ENCODE measurements at places on chromosomes 12 and 14.

DNA sequence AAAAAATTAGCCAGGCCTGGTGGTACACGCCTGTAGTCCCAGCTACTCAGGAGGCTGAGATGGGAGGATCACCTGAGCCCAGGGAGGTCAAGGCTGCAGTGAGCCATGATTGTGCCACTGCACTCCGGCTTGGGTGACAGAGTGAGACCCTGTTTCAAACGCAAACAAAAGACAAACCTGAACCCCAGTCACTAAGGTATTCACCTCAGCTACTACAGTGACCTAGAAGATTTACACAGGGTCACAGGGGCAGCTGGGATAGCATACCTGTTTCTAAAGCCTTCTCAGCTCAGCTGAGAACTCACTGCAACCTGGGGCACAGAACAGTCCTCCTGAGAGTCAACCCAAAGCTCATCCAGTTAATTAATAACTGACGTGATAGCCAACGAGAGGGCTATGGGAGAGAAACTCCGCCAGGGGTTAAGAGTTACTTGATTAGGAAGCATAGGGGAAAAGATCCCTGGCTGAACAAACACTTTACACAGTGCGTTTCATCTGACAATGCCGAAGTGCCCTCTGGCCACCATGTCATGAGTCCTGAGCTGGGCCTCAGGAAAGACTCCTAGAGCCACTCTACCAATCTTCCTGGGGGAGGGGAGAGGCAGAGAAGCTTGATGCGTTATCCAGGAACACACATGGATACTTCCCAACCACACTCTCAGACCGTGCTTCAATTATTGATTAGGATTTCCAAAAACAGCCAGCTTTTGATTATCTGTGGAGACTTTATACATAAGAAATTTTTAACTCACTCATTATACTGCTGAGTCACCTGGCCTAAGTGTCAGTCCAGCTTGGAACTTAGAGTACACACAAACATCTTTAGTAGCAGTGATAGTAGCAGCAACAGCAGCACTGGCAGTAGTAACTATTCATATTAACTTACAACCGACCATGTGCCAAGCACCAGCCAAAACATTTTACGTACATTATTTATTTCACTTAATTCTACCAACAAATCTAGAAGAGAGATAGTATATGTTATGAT is 48.2 kb downstream of the FOXN3 start:
- DNase-seq: no peak

GRCh38 chr14:64734990-64735389 is 30.8 kb downstream of the PLEKHG3 start:
- DNase-seq: no peak

DNA sequence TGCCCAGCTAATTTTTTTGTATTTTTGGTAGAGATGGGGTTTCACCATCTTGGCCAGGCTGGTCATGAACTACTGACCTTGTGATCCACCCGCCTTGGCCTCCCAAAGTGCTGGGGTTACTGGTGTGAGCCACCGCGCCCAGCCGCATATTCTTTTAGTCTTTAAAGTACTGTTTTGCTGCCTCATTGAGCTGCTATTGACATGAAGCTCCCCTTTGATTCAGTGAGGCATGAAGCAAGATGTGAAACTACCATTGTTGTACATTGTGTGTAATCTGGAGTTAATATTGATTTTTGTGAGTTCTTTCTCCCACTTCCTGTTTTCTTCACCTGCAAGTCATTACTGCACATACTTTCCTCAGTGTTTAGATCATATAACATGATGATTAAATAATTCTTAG is 80.8 kb downstream of the MNAT1 start:
- DNase-seq: no peak

- DNase-seq: no peak
Measured at GRCh38 chr14:46250113-46250703, 401.4 kb downstream of the RPL10L start.

DNA sequence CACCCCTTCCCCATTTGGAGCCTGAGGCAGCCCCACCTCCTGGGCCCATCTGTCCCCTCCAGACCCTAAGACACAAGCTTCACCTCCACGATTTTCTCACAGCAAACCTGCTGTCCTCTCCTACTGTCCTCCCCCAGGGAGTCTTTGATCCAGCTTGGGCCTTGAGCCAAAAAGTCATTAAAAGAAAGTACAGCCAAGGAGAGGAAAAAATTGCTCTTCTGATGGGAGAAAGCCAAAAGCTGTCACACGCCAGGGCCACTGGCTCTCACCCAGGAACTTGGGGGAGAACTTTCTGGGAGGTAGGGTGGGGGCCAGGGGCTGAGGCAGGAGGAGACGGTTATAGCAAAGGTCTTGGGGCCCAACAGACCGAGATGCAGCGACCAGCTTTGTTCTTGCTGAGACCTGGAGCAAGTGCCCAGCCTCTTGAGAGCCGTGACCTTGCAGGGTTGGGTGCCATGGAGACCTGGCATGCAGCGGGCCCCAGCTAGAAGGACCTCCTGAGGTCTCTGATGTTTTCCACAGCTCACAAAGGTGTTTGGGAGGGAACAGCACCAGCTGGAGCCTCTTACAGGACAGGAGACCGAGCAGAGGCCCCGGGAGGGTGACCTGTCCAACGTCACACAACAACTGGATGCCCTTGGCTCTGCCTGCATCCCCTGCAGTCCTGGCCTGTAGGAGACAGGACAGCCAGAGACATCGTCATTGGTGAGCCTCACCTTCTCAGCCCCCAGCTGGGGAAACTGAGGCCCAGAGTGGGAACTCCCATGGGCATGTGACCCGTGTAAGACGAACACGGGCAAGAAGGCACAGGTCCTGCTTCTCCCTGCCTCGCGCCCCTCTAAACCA is 124.5 kb downstream of the CALM1 start:
- DNase-seq: no peak

DNA sequence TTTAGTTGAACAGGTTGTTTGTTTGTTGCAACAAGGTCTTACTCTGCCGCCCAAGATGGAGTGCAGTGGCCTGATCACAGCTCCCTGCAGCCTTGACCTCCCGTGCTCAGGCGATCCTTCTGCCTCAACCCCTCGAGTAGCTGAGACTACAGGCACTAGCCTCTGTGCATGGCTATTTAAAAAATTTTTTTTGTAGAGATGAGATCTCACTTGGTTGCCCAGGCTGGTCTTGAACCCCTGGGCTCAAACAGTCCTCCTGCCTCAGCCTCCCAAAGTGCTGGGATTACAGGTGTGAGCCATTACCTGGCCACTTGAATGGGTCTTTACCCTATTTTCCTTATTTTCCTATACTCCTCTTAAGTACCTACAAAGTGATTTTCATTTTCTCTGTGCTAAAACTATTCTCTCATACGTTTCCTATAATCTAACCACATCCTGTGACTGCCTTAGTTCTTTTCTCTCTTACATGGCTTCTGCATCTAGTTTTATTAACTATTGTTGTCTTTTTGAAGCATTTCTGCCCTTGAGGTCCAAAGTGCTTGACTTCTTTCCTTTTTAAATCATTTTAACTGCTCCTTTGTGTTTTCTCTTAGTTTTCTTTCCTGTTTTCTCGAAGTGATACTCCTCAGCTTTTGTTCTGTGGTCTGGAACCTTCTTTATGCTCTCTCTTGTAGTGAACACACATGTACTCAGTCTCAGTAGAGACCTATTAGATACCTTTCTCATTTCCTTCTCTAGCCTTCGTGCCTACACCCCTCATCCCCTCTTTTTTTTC is 14.1 kb downstream of the GPX2 start:
- no peak for DNase-seq

DNA sequence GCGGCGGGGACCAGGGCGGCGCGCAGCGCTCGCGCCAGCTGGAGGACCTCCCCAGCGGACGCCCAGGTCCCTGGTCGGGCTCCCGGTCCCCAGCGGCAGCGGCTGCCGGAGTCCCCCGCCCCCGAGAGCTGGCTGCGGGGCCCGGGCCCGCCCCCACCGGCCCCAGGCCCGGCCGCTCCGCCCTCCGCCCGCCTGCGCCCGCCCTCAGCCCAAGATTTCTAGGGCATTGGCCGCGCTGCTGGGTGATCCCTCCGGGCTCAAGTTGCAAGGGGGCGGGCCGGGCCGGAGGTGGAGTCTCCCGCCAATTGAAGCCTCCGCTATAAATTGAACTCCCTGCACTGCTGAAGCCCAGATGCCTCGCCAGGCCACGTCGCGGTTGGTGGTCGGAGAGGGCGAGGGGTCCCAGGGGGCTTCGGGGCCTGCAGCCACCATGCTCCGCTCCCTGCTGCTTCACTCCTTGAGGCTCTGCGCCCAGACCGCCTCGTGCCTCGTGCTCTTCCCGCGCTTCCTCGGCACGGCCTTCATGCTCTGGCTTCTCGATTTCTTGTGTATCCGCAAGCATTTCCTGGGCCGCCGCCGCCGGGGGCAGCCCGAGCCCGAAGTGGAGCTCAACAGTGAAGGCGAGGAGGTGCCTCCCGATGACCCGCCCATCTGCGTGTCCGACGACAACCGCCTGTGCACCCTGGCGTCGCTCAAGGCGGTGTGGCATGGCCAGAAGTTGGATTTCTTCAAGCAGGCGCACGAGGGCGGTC is at the start of gene DIO3:
TSS of gene DIO3 (plus strand) at position 351 of the 752 bp plus-strand sequence.
- no peak for DNase-seq

- DNase-seq: no peak
Measured at GRCh38 chr12:93734784-93735183, 57.6 kb downstream of the CRADD start.

DNA sequence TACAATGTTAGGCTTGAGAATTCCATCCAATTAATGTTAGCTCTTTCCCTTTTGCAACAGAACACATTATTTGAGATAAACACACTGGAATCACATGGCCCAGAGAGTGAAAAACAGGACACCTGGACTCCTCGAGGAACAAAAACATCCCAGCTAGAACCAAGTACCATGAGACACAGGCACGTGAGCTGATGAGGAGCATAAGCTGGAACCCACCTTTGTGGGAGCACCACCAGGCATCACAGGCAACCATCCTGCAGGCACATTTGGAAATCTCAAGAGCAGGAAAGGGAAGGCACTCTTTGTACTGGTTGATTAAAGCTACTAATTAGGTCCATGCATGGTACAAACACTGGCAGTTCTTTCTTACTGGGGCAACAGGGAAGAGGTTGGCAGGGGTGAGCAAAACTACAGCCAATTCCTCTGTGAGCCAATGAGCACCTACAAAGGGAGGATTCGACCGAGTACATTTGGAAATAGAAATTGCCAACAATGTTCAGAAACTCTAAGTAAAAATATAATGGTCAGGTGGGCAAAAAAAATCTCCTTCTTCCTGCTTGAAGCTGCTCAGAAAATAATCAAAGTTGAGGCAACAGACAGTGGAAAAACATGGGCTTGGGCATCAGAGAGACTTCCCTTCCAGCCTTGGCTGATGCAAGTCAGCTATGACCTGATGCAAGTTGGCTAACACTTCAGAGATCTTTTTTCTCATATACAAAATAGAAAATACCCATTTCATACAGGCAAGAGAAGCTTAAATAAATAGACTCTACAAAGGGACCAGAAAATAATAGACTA is 216.7 kb downstream of the NUAK1 start:
- DNase-seq: no peak

DNA sequence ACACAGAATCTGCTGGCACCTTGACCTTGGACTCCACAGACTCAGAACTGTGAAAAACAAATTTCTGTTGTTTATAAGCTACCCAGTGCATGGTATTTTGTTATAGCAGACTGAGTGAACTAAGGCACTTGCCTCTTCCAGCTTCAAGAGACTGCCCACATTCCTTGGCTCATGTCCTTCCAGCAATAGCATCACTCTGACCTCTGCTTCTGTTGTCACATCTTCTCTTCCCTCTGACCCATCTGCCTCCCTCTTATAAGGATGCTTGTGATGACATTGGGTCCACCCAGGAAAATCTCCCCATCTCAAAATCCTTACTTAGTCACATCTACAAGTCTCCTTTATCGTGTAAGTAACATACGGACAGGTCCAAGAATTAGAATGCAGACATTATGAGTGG is 200.4 kb downstream of the PIK3C2G start:
- DNase-seq: no peak

DNA sequence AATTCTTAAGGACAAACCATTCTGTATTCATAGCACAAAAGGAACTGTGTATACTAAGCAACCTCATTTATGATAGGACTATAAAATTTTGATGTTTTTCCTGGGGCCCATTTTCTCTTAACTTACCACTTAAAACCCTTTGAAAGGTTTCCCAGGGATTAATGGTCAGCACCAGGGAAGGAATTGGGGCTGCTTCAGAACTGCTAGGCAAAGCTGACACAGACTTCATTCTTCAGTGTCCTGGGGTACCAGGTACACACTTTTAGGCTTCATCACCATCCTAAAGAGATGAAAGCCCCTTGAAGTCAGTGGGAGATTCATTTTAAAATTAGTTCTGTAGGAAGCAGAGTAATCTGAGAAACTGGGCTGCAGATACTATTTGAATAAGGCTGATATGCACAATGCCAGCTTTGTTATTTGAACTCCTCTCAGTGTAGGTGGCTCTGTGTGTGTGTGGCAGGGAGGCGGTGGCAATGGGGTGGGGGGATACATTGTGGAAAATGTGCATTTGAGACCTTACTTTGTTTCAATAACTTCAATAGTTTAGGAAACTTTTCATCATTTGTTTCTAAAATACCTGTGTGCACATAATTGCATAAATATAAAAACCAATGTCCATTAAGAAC is 329.3 kb upstream of the DCN start:
- DNase-seq: no peak

GRCh38 chr12:64673490-64674169 is 63.3 kb downstream of the RASSF3 start:
- no peak for DNase-seq

DNA sequence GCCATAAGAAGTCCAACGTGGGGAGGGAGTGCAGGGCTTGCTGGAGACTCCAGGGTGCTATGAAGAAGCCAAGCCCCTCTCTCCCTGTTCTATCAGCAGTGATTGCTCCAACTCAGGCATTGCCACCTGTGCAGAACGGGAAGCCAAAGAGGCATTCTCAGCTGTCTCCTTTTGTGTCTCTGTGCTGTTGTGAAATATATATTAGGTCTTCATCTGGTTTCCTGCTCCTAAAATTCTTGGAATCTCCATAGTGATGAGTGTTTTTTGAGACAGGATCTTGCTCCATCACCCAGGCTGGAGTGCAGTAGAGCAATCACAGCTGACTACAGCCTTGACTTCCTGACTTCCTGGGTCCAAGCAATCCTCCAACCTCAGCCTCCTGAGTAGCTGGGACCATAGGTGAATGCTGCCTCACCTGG is 51.2 kb upstream of the AEBP2 start:
- DNase-seq: no peak

GRCh38 chr14:106848330-106849121 is 1322.1 kb downstream of the TMEM121 start:
- DNase-seq: no peak

- DNase-seq: no peak
Measured at GRCh38 chr14:56194042-56194441, 75.8 kb downstream of the PELI2 start.

- DNase-seq: no peak
Measured at GRCh38 chr14:68262567-68262966, 443.0 kb downstream of the RAD51B start.
